ENCODE measurements at places on chromosomes 4 and X. TPM values are rescaled to one million over a fixed set of nuclear protein-coding genes. Genes with fewer than 3 reads are reported as not detected.

The G3BP2 gene
- 137 TPM for total RNA-seq

The ACOX3 gene
- total RNA-seq: 13.8 TPM

The AFM gene
- not detected for total RNA-seq

The ZCCHC12 gene
- total RNA-seq: not detected

DNA sequence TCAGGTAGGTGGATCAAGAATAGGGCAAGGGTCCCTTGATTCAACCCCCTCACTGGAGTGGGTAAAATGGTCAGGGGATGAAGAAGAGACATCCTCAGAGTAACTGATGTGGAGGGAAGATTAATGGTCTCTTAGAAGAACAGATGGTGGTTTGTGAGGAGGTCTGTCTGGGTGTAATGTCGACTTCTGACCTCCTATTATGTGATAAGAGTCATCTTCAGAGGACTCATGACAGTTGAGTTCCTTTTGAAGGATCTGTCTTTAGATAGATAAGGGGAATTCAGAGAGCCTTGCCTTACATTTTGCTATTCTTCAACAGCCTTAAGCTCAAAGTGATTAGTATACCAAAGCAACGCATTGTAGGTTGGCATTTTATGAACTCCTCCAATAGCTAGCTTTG is 27.1 kb upstream of the MAGEA8 start:
- no peak for DNase-seq
- no peaks in the 10 kb centered on the region for H3K36me3 ChIP-seq
- no peaks in the 10 kb centered on the region for H3K4me1 ChIP-seq
- no peak overlapping the region for H3K27ac ChIP-seq
- H3K4me3 ChIP-seq: no peak overlapping the region

DNA sequence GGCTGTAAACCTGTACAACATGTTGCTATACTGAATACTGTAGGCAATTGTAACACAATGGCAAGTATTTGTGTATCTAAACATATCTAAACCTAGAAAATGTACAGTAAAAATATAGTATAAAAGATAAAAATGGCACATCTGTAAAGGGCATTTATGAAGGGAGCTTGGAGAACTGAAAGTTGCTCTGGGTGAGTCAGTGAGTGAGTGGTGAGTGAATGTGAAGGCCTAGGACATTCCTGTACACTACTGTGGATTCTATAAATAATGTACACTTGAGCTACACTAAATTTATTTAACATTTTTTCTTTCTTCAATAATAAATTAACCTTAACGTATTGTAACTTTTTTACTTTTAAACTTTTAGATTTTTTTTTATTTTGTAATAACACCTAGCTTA is 5.0 kb upstream of the SHROOM4 start:
- DNase-seq: no peak
- H3K27me3 ChIP-seq: peaks cover 16% of the 10 kb centered on the region
- peaks cover 2% of the 10 kb centered on the region for H3K4me1 ChIP-seq
- no peak overlapping the region for H3K4me3 ChIP-seq

DNA sequence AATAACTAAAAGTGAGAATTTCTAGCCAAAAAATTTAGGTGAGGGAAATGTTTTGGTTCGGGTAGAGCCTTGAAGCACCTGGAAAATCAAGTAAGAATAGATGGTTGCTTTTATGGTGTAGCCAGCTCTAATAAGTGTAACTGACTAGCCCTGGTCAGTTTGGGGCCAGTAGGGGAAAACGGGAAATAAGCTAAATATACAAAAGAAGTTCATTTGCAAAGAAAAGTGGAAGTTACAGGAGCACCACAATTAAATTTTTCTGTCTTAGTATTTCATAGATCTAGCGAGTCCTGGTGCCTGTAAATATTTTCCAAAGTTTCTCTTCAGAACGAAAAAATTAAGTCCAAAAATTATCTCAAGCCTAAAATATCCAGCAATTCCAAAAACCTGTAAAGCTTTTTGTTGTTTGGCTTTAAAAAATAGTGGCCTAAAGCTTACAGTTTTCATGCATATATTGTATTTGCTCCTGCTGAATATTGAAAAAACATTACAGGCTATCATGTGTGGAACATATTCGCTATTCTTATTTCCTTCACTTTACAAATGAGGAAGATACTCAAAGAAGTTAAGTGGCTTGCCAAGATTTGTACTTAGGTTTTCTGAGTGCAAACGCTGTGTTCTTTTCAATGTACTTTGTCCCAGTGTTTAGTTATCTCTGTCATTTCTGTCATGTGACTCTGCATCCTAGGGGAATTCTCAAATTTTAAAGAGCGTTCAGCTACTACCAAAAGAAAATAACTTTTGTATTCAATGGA is 7.3 kb upstream of the PTPN13 start:
- H3K27ac ChIP-seq: no peak overlapping the region
- H3K27me3 ChIP-seq: peaks cover 23% of the 10 kb centered on the region
- DNase-seq: no peak
- no peaks in the 10 kb centered on the region for H3K36me3 ChIP-seq

DNA sequence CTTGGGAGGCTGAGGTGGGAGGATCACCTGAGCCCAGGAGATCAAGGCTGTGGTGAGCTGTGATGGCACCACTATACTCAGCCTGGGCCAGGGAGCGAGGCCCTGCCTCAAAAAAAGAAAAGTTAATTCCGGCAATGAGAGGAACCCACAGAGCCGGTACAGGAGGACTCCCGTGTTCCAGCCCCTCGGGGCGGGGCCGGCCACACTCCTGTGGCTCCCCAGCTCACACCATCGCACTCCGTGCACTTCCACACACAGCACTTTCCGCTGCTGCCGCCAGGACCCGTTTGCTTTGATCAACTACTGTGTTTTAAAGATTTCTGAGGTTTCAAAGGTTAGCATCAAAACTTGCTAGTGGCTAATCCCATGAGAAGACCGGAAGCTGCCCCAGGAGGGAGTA is 171.7 kb downstream of the AFAP1 start:
- no peak for DNase-seq
- no peaks in the 10 kb centered on the region for H3K27me3 ChIP-seq
- H3K36me3 ChIP-seq: peaks cover 2% of the 10 kb centered on the region
- H3K4me3 ChIP-seq: no peak overlapping the region

DNA sequence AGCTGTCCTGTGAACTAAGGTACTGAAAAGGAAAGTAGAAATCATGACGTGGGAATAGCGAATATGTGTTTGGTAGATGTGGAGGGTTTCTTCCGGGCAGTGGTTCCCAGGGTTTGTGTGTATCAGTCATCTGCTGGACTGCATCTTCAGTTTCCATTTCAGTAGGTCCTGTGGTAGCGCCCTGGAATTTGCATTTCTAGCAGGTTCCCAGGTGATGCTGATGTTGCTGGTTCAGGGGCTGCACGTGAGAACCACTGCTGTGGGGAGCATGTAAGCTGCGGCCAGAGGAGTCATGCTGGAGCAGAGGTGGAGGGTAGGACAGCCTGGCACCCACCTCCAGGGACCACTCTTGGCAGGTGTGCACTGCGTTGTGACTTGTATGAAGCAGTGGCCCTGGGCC is 47.1 kb downstream of the ARHGAP10 start:
- H3K4me1 ChIP-seq: no peaks in the 10 kb centered on the region
- no peaks in the 10 kb centered on the region for H3K27me3 ChIP-seq
- H3K4me3 ChIP-seq: no peak overlapping the region
- DNase-seq: no peak
- no peak overlapping the region for H3K27ac ChIP-seq

- H3K27me3 ChIP-seq: no peaks in the 10 kb centered on the region
- H3K27ac ChIP-seq: no peak overlapping the region
- H3K4me3 ChIP-seq: no peak overlapping the region
- H3K36me3 ChIP-seq: no peaks in the 10 kb centered on the region
- no peak for DNase-seq
- H3K4me1 ChIP-seq: peaks cover 44% of the 10 kb centered on the region
These were observed 9.5 kb downstream of the XPNPEP2 start for GRCh38 chrX:129748305-129748704.

- no peak overlapping the region for H3K4me3 ChIP-seq
- peaks cover 47% of the 10 kb centered on the region for H3K36me3 ChIP-seq
- H3K27ac ChIP-seq: peak overlapping the region; percentile 57
- no peak for DNase-seq
- H3K27me3 ChIP-seq: no peaks in the 10 kb centered on the region
- H3K4me1 ChIP-seq: peaks cover 73% of the 10 kb centered on the region
These were observed 15.3 kb downstream of the GPR174 start for GRCh38 chrX:79159800-79160199.

DNA sequence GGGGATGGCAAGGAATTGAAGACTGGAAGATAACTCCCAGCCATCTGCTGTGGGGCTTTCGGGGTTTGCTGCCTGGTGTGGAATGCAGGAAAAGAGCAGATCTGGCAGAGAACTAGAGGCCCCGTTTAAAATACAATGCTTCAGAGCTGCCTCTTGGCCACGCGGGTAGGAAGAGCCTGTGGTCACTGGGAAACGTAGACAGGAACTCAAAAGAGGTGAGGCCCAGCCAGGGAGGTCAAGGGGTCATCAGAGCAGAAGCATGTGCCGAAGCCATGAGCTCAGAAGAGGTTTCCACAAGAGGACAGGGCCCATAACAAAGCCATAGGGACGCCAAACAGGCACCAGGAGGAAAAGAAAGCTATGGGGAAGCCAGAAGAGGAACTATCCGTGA is 14.5 kb upstream of the STS start:
- H3K27me3 ChIP-seq: no peaks in the 10 kb centered on the region
- peak overlapping the region; percentile 2 for H3K4me3 ChIP-seq
- peaks cover 18% of the 10 kb centered on the region for H3K4me1 ChIP-seq

GRCh38 chrX:67622053-67622585 is 78.3 kb downstream of the AR start:
- H3K4me1 ChIP-seq: no peaks in the 10 kb centered on the region
- no peaks in the 10 kb centered on the region for H3K36me3 ChIP-seq
- H3K4me3 ChIP-seq: no peak overlapping the region
- H3K27me3 ChIP-seq: no peaks in the 10 kb centered on the region

GRCh38 chr4:56909086-56909894 is 1.6 kb downstream of the REST start:
- peaks cover 27% of the 10 kb centered on the region for H3K36me3 ChIP-seq
- peak; percentile 60 for DNase-seq
- peak overlapping the region; percentile 96 for H3K4me3 ChIP-seq
- H3K27ac ChIP-seq: peak overlapping the region; percentile 96
- H3K27me3 ChIP-seq: peaks cover 4% of the 10 kb centered on the region
- peaks cover 51% of the 10 kb centered on the region for H3K4me1 ChIP-seq

- H3K27ac ChIP-seq: no peak overlapping the region
- H3K27me3 ChIP-seq: no peaks in the 10 kb centered on the region
- H3K4me3 ChIP-seq: no peak overlapping the region
- no peaks in the 10 kb centered on the region for H3K36me3 ChIP-seq
- peaks cover 32% of the 10 kb centered on the region for H3K4me1 ChIP-seq
- no peak for DNase-seq
These were observed 80.9 kb downstream of the FAM114A1 start for GRCh38 chr4:38948551-38948950.

DNA sequence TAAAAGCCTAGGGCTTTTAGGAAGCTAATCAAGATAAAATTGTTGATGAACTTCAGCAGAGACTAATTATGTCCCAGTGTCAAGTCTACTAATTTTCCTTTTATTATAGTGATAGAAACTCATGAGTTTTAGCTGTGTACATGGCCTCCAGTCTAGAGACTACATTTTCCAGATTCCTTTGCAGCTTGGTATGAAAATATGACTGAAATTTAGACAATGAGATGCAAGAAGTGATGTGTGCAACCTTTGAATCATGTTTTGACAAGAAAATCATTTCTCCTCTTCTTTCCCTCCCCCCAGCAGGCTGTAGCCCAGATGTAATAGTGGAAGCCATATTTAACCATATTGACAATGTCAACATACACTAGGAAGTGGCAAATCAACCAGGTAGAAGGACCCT is 30.3 kb upstream of the IL13RA2 start:
- no peaks in the 10 kb centered on the region for H3K27me3 ChIP-seq
- H3K4me1 ChIP-seq: no peaks in the 10 kb centered on the region
- H3K4me3 ChIP-seq: no peak overlapping the region
- H3K27ac ChIP-seq: no peak overlapping the region

GRCh38 chr4:83266689-83267088 is 17.9 kb downstream of the COQ2 start:
- DNase-seq: peak; percentile 37
- no peak overlapping the region for H3K4me3 ChIP-seq
- H3K27me3 ChIP-seq: no peaks in the 10 kb centered on the region
- H3K36me3 ChIP-seq: peaks cover 43% of the 10 kb centered on the region

DNA sequence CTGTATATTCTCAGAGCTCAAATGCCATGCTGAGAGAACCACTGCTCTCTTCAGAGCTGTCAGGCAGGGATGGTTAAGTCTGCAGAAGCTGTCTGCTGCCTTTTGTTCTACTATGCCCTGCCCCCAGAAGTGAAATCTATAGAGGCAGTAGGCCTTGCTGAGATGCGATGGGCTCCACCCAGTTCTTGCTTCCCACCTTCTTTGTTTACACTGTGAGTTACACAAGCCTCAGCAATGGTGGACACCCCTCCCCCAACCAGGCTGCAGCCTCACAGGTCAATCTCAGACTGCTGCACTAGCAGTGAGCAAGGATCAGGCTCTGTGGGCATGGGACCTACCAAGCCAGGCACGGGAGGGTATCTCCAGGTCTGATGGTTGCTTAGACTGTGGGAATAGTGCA is 271.6 kb downstream of the CENPC start:
- no peaks in the 10 kb centered on the region for H3K36me3 ChIP-seq
- no peak overlapping the region for H3K4me3 ChIP-seq
- H3K27me3 ChIP-seq: no peaks in the 10 kb centered on the region
- H3K4me1 ChIP-seq: no peaks in the 10 kb centered on the region

- H3K27me3 ChIP-seq: no peaks in the 10 kb centered on the region
- no peak overlapping the region for H3K4me3 ChIP-seq
- H3K4me1 ChIP-seq: no peaks in the 10 kb centered on the region
- DNase-seq: no peak
- H3K36me3 ChIP-seq: peaks cover 2% of the 10 kb centered on the region
These were observed 86.9 kb downstream of the MAB21L2 start for GRCh38 chr4:150668824-150669223.

DNA sequence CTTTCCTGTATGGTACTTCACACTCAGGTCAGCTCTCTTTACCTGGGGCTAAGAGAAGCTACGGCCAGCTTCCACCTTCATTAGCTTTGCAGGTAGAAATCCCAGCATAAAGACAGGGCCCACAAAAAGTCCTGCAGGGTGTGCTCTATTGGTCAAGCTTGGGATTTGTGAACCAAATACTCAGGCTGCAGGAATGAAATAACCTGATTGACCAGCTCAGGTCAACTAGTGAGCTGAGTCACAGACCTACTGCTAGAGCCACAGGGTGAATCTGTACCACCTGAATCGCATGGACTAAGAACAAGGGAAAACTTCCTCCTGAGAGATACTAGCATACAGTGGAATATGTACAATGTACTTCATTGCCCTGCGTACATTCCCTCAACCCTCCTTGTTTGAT is 172.2 kb downstream of the HHIP start:
- H3K27ac ChIP-seq: no peak overlapping the region
- H3K27me3 ChIP-seq: no peaks in the 10 kb centered on the region
- no peaks in the 10 kb centered on the region for H3K36me3 ChIP-seq
- H3K4me1 ChIP-seq: no peaks in the 10 kb centered on the region
- no peak overlapping the region for H3K4me3 ChIP-seq

- H3K27ac ChIP-seq: no peak overlapping the region
- H3K36me3 ChIP-seq: no peaks in the 10 kb centered on the region
- H3K4me3 ChIP-seq: no peak overlapping the region
- no peaks in the 10 kb centered on the region for H3K4me1 ChIP-seq
These were observed 552.7 kb upstream of the TENM3 start for GRCh38 chr4:181690498-181690897.
